Sciatic nerve (tissue), 2 donors: ENCODE measurements at places on chromosomes 7 and 10. TPM values are rescaled to one million over a fixed set of nuclear protein-coding genes. Genes with fewer than 3 reads are reported as not detected.

DNA sequence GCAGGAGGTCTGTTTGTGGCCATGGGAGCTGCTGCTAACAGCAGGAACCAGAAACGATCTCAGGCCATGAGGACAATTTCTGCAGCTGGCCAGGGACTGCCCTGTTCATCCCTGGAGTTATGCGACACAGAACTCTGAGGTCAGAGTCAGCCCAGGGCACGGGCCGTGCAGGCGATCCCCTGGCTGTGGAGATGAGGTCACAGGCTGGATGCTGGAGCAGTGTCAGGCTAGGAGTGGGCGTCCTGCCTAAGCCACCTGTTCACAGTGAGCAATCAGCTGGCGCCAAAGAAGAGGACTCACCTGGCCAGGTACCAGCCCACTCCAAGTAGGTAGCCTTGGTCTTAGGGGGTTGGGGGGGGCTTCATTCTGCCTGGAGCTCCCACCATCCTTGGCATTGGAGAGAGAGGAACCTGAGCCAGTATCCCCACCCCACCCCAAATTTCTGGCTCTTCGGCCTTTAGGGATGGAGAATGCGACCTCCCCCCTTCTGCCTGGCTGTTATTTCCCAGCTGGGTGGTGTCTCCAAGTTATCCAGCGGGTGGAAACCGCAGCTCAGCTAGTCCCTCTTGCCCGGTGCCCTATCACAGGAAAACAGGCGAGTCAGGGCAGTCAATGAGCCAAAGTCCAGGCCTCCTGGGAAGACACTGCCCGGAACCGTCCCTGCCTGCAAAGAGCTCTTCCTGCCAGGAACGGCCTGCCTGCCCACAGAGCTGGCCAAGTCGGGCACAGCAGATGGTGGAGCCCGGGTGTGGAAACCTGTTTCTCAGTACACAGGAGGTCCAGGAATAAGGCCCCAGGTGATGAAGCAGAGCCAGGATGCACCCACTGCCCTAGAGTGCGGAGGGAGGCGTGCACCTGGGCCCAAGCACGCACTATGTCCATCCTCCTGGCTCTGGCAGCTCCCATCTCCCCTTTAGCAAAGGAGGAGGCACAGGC is 1.8 kb upstream of the TTYH3 start:
- no peak for DNase-seq

DNA sequence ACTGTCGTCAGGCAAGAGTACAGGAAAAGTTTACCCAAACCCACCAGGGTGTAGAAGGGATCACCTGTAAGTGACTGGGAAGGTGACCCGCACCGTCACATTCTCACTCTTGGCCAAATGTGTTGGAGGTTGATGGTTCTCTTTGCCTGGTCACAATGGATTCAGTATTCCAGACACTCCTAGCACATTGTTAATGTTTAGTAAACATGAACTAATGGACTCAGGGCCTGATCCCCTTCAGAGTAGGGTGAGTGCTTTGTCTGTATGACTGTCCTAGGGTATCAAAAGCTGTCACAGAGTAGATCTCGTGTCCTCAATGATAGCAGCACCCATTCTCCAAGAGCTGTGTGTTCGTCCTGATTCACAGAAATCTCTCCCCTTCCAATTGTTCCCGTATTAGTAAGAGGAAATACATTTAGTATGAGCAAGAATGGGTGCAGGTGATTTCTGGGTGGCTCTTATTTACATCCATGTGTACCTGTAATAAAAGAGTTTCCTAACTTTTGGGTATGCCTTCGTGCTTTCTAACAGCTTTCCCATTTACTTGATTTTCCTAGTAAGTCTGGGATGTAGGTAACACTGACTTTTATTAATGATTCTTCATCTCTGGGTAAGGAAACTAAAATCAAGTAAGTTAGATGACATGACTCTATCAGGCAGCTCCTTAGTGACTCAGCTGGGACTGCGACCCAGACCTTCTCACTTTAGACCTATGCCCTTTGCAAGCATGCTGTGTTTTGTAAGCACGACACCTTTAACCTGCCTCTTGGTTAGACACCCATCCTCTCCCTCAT is 4.7 kb downstream of the EEPD1 start:
- DNase-seq = no peak

- DNase-seq = peak; percentile 90
Observed at GRCh38 chr10:123583639-123584418, 82.3 kb upstream of the GPR26 start.

DNA sequence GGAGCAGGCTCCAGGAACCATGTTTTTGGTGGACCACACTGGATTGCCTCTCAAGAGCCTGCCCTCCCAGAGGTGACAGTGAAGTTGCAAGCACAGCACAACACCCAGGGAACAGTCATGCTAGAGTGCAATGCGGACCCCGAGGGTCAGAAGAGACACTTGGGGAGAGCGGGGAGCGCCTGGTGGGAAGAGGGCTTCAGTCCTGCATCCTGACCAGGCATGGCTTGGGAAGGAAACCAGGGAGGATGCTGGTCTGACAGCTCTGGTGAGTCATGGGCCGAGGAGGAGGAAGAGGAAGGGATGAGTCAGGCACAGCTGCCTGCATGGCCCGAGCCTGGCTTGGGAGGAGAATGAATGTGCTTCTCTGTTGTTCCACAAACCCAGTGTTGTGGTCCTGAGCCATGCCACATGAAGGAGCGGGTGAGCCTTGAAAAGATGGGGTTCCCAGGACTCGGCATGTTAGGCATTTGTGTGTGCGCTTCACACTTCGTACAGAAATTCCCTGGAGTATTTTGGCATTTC is 29.5 kb upstream of the ANKRD2 start:
- DNase-seq = peak; percentile 85

- peak; percentile 42 for DNase-seq
Observed at GRCh38 chr10:43390759-43391158, 18.2 kb downstream of the HNRNPF start.

DNA sequence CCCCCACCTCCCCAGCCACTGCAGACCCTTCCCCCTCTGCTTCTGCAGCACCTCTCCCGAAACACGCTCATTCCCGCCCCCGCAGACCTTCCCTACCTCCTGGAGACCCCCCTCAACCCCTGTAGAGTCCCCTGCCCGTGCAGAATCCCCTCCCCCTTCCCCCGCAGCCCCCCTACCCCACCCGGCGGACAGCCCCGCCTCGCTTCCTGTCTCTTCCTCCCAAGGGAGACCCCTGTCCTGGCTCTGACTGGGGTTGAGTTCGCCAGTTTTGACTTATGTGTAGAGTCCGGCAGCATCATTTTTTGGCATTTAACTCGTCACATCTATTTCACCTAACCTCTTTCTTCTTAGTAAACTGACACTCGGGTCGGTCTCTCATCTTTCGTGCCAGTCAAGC is 54.0 kb downstream of the ALOX5 start:
- DNase-seq = peak; percentile 51

DNA sequence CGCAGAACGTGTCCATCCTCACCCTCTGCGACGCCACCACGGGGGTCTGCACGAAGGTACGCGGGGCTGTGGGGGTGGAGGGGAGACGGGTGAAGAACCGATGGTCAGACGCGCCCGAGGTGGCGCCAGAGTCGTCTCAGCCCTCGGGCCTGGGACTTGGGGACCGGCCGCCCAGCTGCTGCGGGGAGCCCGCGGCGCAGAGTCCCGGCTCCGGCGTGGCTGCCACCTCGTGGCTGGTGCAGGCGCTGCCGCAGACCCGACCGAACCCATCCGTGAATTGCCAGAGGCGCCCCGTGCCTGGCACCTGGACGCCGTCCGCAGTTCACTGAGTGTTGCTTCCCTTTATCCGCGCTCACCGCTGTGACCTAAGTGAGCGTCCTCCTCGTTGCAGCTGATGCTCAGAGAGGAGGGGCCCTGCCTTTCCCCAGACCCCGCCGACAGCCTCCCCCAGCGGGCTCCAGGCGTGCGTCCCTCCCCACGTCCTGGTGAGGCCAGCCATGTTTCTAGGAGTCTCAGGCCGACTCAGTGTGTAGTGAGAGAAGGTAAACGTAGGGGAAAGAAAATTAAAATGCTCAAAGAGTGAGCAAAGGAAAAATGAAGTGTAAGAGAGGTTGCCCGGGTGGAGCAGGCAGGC is 208.7 kb downstream of the PAXIP1 start:
- DNase-seq = no peak

CCL26 gene
- 4.3 TPM for total RNA-seq

CYP26C1 gene
- 0.85 TPM for total RNA-seq

DNA sequence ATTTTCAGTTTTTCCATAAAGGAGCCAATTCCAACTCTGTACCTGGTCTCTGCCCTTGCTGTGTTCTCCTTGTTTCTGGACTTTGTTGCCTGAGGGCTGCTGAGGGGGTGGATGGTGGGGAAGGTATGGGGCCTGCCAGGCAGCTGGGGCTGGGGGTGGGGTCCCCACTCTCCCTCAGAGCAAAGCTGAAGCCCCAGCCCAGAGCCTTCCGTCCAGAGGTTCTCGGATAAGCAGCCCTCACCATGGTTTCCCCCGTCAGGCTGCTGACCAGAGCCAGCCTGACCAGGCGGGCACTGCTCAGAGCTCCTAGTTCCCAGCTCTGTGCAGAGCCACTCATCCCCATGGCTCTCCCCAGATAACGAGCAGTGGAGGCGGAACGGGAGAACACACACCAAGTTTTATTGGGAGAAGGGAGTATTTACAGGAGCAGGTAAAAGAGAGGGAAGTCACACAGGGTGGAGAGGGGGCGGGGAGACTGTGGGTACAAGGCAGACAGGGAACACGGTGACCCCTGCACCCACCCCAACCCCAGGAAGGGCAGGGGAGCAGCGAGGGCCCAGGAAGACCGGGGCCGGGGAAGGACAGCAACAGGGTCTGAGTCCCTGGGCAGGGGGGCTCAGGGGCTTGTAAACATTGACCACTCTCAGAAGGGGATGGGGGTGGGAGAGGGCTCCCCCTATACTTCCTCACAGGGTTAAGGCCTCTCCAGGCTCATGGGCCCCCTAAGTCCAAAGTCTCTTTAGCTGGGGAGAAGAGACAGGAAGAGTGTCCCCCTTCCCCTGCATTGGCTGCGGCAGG is 5.8 kb downstream of the GNB2 start:
- DNase-seq = no peak

- no peak for DNase-seq
Observed at GRCh38 chr10:131056091-131056579, 255.4 kb downstream of the TCERG1L start.

GRCh38 chr7:98788966-98789365 is 80.8 kb downstream of the TMEM130 start:
- DNase-seq = no peak

- DNase-seq = no peak
Observed at GRCh38 chr10:58371473-58371872, 13.7 kb upstream of the TFAM start.

DNA sequence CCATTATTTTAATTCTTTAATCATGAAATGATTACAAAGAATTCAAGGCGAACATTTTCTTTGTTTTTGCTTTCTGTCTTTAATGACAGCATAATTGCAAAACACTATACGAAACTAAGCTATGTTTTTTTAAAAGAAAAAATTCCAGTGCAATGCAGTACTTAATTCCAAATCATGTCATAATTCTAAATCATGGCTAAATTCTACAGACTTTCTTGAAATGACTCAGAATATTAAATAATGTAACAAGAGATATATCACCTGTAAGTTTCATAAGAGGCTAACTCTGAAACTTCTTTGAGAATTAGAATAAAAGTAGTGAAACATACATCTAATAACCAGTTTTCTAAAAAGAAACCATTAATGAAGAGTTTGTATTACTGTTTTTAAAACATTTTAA is 671.6 kb downstream of the PARD3 start:
- DNase-seq = no peak

GRCh38 chr10:23139677-23140076 is 44.3 kb downstream of the MSRB2 start:
- DNase-seq = no peak

GRCh38 chr10:1394155-1394912 is 338.1 kb downstream of the WDR37 start:
- DNase-seq = peak; percentile 28

- DNase-seq = no peak
Observed at GRCh38 chr10:7340179-7340874, 70.5 kb downstream of the SFMBT2 start.

GRCh38 chr10:56258991-56259390 is 102.1 kb downstream of the ZWINT start:
- DNase-seq = no peak

DNA sequence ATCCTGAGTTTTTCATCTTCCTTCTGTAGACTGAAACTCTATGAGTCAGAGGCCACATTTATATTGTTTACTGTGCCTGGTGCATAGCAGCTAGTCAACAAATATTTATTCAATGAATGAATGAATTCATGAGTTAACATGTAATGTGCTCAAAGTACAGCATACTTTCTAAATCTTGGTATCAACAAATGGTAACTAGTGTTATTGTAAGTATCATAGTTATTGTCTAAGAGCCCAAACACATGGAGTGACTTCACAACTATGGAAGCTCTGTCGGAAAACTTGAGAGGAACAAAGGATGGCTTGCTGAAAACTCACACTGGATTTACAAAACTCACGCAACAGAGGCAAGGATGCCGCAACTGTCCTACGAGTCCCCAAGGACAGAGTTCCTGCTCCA is 35.9 kb downstream of the DENND2A start:
- no peak for DNase-seq

ZNF503 gene
- total RNA-seq = 30.2 TPM

DNA sequence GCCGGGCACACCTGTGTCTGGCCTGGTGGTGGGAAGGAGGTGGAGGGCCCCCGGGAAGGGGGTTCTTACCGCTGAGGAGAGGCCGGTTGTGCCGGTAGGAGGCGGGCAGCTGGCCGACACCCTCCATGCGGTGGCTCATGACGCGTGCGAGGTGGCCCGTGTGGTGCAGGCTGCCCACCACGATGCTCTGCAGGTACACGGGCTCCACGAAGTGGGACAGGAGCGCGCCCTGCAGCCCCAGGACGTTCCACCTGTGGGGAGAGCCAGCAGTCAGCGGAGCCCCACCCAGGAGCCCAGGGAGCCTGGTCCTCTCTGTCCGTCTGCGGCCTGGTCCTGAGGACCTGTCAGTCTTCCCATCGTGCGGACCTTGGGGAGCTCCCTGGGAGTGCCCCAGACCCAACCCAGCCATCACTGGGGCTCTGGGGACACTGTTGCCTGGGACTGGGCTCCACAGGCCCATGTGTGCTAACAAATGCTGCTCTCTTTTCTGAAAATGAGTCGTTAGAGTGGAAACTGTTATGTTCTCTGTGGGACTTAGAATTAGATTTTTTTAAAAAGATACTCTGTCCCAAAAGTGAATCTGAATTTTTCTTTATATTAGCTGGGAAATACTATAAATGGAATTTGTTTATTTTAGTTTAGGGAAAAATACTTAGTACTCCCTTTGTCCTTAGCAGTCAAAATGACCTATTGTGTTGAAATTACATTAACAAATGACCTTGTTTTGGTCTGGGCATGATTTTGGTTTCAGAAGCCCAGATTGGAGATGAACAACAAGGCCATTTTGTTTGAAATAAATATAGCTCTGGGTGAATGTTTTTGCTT is 143.9 kb downstream of the WDR37 start:
- peak; percentile 42 for DNase-seq

GRCh38 chr10:43208147-43209073 is 58.5 kb downstream of the RASGEF1A start:
- peak; percentile 55 for DNase-seq

- no peak for DNase-seq
Observed at GRCh38 chr10:120382360-120382759, 74.7 kb upstream of the PLPP4 start.

ADAM22 gene
- 8.5 TPM for total RNA-seq
